Stimulated activated CD4-positive, alpha-beta T cell treated with anti-CD3 and anti-CD28 coated beads, Interleukin-2, amount 100 ng/mL, for 24 hours (primary cell): ENCODE measurements at places on chromosomes 7 and 10.
A peak's percentile ranks its signal among the peaks of the same experiment; 100 is the strongest.

- DNase-seq = no peak
Measured at GRCh38 chr7:15178065-15178464, 275.5 kb upstream of the DGKB start.

- DNase-seq = no peak
Measured at GRCh38 chr7:42661312-42661711, 250.6 kb downstream of the C7orf25 start.

DNA sequence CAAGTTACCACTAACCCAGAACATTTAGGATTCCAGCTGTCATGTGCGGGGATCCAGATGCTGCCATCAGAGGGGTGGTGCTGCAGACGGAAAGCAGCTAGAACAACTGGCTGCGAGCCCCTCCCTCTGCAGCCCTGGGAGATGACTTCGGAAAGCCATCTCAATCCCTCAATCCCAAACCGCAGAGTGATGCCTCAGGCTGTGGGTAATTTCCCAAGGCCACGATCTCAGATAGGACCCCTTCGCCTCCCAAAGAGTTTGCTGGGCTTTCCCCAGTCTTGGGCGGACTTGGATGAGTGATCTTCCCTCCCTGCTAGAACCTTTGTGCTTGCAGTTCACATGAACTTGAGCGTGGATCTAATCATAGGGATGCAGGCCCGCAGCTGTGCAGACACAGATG, 71.3 kb upstream of the EN2 start:
- no peak for DNase-seq

- no peak for DNase-seq
Measured at GRCh38 chr10:132136097-132136521, 50.6 kb upstream of the DPYSL4 start.

DNA sequence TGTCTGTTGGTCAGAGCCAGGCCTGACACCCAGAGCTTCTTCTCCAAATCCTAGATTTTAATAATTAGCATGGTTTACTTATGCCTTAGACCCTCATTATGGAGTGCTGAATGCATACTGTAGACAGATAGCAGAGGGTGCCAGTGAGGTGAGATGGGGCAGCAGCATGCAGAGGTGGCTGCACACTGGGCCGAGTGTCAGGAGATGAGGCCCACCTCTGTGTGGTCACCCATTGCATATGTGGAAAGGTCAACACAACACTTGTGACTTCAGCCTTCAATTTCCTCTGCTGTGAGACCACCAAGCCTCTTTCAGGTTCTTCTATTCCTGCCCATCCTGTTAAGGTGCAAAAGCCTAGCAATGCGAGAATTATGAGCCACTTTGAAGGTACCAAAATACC, 39.7 kb upstream of the NMT2 start:
- DNase-seq = no peak

- no peak for DNase-seq
Measured at GRCh38 chr7:155925682-155926081, 113.4 kb upstream of the SHH start.

GRCh38 chr7:53607961-53608360, 572.5 kb downstream of the POM121L12 start:
- DNase-seq = no peak

- DNase-seq = peak; percentile 65
Measured at GRCh38 chr7:130875265-130875741, 141.3 kb upstream of the KLF14 start.

DNA sequence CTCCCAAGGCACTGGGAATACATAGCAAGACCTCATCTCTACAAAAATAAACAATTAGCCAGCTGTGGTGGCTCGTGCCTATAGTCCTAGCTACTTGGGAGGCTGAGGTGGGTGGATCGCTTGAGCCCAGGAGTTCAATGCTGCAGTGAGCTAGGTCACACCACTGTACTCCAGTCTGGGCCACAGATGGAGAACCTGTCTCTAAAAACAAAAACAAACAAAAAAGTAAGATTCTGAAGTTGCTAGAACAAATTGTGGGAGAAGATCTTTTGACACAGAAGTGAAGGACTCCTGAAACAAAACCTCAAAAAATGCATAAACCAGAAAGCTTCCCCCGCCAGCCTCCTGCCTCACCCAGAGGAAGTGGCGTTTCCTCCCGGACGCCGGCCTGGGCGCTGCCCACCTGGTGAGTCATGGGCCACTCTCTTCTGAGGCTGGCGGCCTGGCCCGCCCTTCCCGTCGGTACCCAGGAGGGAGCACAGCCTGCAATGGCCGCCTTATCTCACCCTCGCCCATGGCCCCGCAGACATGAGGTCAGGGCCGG, 25.4 kb upstream of the ELN start:
- peak; percentile 15 for DNase-seq

GRCh38 chr7:49911909-49912308, 138.5 kb downstream of the VWC2 start:
- DNase-seq = no peak

GRCh38 chr10:76114581-76115001, 683.2 kb downstream of the LRMDA start:
- no peak for DNase-seq

DNA sequence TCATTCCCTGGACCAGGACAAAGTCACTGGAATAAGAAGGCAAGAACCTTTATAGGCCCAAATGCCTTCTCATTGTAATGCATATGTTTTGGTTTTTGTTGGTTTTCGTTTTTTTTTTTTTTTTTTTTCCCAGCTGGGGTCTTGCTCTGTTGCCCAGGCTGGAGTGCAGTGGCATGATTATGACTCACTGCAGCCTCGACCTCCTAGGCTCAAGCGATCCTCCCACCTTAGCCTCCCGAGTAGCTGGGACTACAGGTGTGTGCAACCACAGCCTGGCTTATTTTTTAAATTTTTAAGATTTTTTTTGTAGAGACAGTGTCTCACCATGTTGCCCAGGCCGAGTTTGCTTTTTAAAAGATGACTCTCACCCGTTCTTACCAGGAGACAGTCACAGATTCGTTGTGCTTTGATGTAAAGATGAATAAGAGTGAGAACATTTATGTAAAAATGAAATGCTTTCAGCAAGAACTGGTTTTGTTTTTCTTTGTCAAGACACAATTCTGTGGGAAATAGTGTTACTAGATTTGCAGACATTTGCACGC, 7.6 kb downstream of the IQCE start:
- DNase-seq = no peak

- no peak for DNase-seq
Measured at GRCh38 chr10:13938950-13939349, 352.2 kb downstream of the PRPF18 start.
